ENCODE measurements at places on chromosomes 5 and 9.
A peak's percentile ranks its signal among the peaks of the same experiment; 100 is the strongest.

DNA sequence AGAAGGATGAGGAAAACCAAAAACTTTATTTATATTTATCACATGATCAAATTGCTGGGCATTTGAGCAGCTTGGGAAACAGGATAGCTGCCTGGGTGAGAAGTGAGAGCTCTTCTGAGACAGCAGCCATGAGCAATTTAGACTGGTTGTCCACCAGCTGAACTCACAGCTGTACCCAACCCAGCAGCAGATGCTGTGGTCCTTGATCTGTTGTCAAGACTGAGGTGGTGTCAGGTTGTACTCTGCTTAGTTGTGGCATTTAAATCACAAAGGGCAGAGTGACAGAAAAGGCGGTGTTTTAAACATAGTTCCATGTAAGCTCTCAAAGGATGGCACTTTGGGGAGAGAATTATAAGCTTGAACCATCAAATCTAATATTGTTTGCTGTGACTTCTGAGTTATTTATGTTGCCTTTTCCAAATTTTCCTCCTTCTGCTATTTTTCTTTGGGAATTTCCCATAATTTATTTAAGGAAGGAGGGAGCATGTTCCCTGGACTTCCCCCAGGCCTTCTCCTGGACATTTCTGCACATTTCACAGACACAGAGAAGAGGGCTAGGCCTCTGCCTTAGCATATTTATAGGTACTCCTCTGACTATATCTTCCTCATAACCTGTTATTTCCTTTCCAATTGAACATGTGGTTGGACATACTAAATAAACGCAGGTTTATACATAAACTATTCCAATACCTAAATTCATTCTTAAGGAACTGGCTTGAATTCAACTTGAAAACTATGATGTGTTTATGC lies 117.7 kb upstream of the FER start:
- no peak for DNase-seq

DNA sequence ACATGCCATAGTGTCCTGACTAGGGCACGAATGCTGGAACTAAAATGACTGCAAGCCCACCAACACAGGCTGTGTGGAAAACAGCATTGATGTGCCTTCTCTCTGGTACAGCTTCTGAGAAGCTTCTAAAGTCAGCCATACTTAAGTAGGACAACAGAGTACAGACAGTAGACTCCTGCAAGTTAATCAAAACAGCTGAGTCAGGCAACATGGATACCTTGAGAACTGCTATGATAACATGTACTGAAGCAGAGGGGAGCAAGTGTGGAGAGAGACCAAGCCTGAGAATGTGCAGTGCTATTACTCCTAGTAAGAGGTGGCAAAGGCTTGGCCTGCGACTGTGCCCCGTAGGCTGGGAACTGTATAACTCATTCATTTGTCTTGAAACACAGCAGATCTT lies 2.5 kb downstream of the ISCA1 start:
- no peak for DNase-seq

DNA sequence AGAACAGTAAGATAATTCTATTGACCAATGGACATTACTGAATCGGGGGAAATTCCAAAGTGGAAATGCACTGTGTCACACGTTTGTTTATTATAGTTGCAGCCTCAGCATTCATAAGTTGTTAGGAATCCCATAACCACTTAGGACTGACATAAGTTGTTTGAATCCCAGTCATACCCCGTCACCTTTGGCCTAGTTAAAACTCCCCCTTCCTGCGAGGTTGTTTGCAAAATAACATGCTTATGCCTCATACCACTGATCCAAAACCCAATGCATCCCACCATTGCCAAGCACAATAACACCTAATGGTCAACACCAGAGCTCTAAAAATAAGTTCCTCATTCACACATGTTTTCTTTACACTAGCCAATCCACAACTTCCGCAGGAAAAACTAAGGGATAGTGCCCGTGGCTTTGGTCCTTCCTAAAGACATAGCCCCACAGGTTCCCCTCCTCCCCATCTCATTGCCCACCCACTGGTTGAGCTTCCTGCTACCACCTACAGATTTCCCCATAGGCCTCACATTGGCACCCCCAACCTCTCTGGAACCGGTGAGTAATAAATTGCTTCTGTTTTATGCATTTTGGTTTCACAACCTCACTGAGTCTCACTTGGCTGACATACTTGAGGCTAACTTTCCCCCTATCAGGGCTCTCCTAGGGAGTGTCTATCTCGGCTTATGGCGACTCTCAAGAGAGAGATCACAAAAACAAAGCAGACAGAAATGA lies 42.3 kb upstream of the MUSK start:
- no peak for DNase-seq

DNA sequence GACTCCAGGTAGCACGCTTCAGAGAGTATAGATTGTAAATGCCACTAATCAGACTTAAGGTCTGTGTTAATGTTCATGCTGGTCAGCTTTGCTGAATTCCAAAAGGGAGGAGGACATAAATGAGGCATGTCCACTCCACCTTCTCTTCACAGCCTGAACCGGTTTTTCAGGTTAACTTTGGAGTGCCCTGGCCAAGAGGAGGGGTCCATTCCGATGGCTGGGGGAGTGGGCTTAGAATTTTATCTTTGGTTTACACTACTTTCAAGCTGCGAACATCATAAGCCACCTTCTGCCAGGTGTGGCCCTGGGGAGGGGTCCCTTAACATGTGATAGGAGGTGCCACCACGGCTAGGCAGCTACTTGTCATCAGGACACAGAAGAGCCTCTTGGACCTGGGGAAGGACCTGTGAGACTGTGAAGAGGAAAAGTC lies 24.2 kb downstream of the ABO start:
- no peak for DNase-seq

DNA sequence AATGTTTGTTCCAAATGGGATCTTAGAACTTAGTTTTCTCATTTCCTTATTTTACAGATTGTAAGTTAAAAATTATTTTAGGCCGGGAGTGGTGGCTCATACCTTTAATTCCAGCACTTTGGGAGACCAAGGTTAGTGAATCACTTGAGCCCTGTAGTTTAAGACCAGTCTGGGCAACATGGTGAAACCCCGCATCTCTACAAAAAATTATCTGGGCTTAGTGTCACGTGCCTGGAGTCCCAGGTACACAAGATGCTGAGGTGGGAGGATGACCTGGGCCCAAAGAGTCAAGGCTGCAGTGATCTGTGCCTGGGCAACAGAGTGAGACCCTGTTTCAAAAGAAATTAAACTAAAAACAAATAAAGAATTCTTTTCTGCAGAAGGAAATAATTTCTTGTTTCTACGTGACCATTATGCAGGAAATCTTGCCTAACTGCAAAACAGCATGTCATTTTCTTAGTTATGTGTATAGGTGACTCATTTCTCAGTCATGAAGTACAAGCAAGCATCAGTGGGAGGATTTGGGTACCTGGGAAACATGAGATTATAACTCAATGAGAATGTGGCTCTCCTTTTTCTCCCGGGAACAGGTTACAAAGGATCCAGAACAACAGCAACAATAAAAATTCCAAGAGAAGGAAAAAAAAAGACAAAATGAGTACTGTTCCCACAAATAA lies 375.1 kb upstream of the ST8SIA4 start:
- DNase-seq: no peak

DNA sequence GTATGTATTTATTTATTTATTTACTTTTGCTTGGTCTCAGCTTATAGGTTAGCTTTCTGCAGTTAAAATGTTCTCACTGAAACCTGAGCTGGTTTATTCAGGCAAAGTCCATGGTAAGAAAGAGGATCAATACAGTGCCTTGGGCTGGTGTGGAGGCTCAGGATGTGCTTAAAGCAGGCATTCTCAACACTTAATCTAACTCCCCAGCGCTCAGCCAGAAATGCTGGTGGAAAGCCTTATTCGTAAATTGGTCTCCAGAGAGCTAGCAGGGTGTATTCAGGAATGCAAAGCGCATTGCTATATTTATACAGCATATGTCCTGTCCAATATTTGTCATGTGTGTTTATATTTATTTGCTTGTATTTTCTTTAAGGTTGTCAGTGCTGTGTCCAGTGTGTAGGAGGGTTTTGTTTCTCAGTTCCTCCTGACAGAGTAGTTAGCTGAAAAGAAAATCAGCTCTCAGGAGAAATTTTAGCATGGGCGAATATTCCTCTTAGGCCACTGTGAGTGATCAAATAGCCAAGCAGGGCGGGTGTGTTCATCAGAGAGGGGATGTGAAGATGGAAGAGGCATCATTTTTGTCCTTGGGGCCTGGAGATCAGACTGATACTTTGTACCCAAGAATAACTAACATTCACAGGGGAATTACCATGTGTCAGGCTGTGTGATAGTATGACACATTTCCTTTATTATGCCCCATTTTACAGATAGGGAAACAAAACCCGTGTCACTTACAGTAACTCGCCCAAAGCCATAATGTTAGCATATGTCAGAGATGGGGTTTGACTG lies 65.8 kb downstream of the DOCK2 start:
- DNase-seq: no peak

GRCh38 chr9:86500031-86500430 lies 145.8 kb upstream of the TUT7 start:
- DNase-seq: no peak

DNA sequence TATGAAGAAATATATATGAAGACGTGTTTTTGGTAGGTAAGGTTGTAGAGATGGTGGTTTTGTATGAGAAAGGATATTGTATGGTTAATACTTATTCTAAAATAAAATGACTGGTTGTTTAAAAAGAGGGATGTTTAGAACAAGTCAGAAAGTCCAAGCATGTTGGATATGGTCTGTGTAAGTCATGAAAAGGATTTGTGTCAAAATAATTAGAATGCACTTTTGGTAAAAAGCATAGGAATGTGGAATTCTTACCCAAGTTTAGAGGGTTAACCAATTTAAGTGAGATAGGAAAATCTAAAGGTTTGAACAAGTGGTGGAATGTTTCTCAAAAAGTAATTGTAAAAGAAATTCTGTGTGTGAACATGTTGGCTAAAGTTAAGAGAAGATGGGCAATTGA lies 1556.5 kb upstream of the C9orf72 start:
- no peak for DNase-seq

DNA sequence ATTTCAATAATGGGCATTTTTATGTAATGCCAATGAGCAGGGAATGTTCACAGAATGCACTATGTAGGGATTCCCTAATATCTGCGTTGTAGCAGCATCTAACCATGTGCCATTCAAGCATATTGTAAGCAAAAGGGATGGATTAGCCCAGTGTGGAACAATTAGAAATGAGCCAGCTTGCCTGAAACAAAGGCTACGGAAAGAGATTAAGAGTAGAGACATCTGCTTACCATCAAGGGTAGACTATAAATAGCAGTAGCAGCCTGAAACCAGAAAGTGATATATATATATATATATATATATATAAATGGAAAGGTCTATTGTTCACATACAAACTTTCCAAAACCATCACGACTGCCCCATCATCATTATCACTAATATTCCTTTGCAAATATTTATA lies 31.9 kb upstream of the CEP120 start:
- DNase-seq: no peak

- no peak for DNase-seq
These were observed 93.5 kb downstream of the JMY start for GRCh38 chr5:79329453-79329852.

- DNase-seq: no peak
These were observed 123.6 kb downstream of the ELAVL2 start for GRCh38 chr9:23702311-23702922.

GRCh38 chr5:148401604-148402003 lies 17.8 kb downstream of the FBXO38 start:
- no peak for DNase-seq

DNA sequence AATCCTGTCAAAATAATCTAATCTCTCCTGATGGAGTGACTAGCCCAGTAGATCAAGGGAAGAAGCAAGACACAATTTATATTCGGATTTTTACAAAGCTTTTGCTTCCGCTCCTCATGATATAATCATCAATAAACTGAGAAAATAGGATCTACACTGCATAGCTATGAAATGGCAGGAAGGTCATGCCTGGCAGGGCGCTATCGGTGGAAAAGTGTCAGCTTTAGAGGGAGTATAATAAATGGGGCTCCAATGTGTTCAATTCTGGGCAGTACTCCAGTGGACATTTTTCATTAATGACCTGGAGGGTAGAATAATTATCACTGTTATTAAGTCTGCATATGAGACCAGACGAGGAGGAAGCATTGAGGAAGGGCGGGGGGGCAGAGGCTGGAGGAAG lies 1013.3 kb upstream of the DMAC1 start:
- no peak for DNase-seq

- peak; percentile 53 for DNase-seq
These were observed 1.0 kb downstream of the AQP3 start for GRCh38 chr9:33446240-33446945.

GRCh38 chr9:22005021-22005701 lies 3.9 kb downstream of the CDKN2B start:
- DNase-seq: no peak

DNA sequence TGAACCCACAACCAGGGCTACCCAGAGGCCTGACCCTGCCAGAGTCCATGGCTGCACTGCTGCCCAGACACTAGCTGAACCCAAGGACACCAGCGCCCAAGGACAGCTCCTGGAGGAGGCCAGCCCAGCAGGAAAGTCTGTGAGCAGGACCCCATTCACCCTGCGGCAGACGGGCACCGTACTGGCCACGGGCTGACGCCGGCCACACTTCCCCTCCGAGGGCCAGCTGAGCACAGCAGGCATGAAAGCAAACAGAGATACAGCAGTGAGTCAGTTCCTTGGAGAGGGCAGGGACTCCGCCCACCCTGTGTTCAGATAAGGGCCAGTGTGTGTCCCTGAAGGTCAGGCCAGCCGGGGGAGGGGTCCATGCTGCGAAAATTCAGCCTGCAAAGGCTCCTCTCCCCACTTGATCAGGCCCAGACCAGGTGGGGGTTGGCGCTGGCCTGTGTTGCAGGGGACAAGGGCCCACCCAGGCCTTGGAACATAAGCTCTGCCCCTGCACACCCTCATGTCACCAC lies 3.2 kb downstream of the RNF208 start:
- DNase-seq: no peak

- DNase-seq: no peak
These were observed 33.0 kb downstream of the MTMR12 start for GRCh38 chr5:32279786-32280185.

DNA sequence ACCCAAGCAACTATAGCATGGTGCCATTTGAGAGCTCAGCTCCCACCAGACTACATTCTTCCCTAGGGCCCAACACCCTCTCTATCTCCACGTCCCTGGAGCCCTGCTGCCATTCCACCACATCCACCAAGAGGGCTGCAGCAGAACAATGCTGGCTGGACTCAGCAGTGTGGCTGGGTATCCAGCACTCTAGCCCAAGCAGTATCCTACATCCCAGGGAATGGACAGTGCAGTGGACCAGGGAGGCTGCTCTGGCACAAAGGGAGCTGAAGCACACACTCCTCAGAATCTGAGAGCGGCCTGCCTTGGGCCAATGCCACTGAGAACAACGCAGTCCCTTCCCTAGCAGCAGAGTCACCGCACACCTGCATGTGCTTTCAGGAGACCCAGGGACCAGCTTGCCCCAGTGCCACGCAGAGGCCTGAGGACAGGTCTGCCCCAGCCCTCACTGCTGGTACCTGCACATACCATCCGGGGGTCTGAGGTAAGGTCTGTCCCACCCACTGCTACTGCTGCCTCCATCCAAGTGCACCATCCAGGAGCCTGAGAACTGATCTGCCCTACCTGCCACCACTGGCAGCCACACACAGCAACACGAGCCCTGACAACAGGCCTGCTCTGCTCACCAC lies 95.9 kb downstream of the ZDHHC21 start:
- no peak for DNase-seq
